Spleen (tissue), 13 donors: ENCODE measurements at places on chromosomes 13 and 19. TPM values are rescaled to one million over a fixed set of nuclear protein-coding genes. Genes with fewer than 3 reads are reported as not detected.
A peak's percentile ranks its signal among the peaks of the same experiment; 100 is the strongest.

IGSF23 gene
- polyA plus RNA-seq, result not detected

TUBB4A gene
- 2.0 TPM for polyA plus RNA-seq

C19orf38 gene
- 15.9 TPM for polyA plus RNA-seq

CEACAM3 gene
- polyA plus RNA-seq, result 1.6 TPM

IGFL1 gene
- not detected for polyA plus RNA-seq

TSHZ3 gene
- polyA plus RNA-seq, result 3.6 TPM

ZNF302 gene
- polyA plus RNA-seq, result 18.9 TPM

URAD gene
- not detected for polyA plus RNA-seq

SERP2 gene
- 3.7 TPM for polyA plus RNA-seq

ERICH6B gene
- not detected for polyA plus RNA-seq

PSG5 gene
- polyA plus RNA-seq, result not detected

EFNA2 gene
- not detected for polyA plus RNA-seq

LRRC25 gene
- 16.0 TPM for polyA plus RNA-seq

KCNC3 gene
- polyA plus RNA-seq, result 2.6 TPM

SYNGR4 gene
- not detected for polyA plus RNA-seq

GRCh38 chr19:29760752-29761502, 45.9 kb upstream of the C19orf12 start:
- no peaks in the 10 kb centered on the region for H3K36me3 ChIP-seq
- peaks cover 7% of the 10 kb centered on the region for H3K4me1 ChIP-seq
- no peaks in the 10 kb centered on the region for H3K27me3 ChIP-seq
- H3K4me3 ChIP-seq, result no peak overlapping the region

DNA sequence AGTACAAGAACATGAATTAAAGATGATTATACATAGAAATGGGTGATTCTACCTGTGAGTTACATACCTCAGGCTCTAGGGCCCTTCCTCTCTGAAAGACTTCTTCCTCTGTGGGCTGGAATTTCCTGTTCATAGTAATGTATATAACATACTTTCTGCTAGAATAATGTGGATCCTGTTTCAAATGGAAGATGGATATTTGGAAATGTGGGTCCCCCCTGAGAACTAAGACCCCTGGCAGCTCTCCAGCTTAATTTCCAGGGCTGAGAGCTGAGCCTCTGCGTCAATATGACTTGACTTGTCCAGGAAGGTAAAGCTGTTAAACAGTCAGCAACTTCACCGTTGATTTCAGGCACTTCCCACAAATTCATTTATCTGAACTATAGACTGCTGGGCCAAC, 296.3 kb downstream of the NALCN start:
- no peak for DNase-seq
- no peaks in the 10 kb centered on the region for H3K27me3 ChIP-seq
- no peaks in the 10 kb centered on the region for H3K4me1 ChIP-seq
- no peak overlapping the region for H3K4me3 ChIP-seq
- no peaks in the 10 kb centered on the region for H3K36me3 ChIP-seq

DNA sequence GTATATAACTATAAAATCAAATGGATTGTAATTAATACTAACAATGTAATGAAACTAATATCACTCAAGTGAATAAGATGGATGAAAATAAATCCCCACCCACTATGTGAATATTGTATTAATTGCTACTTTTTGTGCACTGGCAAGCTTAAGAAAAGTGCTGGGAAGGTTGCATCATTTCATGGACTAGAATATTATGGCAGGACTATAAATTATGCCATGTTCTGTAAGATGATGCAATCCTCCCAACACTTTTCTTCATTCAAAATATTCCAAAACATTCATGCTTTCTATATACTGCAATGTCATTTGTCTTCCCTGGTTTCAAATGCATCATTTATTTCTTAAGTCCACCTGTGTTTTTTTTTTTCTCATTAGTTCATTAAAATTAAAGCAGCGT, 457.6 kb upstream of the GPC6 start:
- no peaks in the 10 kb centered on the region for H3K27me3 ChIP-seq
- no peak overlapping the region for H3K4me3 ChIP-seq
- no peaks in the 10 kb centered on the region for H3K4me1 ChIP-seq
- H3K36me3 ChIP-seq, result no peaks in the 10 kb centered on the region

DNA sequence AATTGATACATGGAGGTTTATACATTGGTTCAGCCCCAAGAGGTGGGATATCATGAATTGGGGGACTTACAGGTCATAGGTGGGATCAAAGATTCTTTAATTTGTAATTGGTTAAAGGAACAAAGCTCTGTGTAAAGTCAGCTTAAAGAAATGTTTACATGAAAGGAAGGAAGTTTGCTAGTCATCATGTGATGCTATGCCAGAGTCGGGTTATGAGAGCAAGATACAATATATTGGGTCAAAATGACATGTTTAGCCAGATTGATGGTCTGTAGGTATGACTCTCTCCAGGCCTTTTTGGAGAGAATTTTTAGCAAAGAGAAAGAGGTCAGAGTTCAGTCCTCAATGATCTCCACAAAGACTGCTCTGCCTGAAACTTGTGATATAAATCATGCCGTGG, 5.3 kb upstream of the CYSLTR2 start:
- peaks cover 20% of the 10 kb centered on the region for H3K4me1 ChIP-seq
- H3K36me3 ChIP-seq, result no peaks in the 10 kb centered on the region
- no peak overlapping the region for H3K4me3 ChIP-seq
- H3K27me3 ChIP-seq, result no peaks in the 10 kb centered on the region

GRCh38 chr19:17070912-17071311, 4.3 kb downstream of the HAUS8 start:
- H3K27me3 ChIP-seq, result no peaks in the 10 kb centered on the region
- H3K4me3 ChIP-seq, result no peak overlapping the region
- H3K36me3 ChIP-seq, result peaks cover 52% of the 10 kb centered on the region
- no peak overlapping the region for H3K27ac ChIP-seq

DNA sequence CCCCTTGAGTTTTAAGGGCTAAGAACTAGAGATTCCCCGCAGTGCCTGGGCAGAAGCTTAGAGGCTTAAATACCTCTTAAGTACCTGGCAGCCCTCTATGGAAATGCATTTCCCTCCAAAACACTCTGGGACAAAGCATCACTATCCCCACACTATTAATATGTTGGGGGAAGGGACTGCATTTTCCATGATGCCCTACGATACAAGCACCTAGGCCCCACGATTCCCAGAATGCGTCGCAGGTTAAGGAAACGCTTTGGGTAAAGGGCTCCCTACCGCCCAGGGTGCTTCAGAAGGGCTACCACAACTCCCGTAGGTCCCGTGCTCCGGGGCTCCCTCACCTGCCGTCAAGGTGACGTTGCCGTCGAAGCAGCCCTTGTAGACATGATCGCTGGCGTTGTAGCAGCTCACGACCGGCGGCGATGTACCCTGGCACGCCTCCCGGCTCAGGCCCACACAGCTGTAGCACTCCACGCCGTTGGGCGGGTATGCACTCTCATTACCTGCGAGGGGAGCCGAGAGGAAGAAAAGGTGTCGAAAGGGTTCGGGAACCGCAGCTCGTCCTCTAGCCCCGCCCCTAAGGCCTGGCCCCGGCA, 2.5 kb downstream of the LYPD3 start:
- H3K27ac ChIP-seq, result peak overlapping the region; percentile 86
- DNase-seq, result no peak
- no peaks in the 10 kb centered on the region for H3K27me3 ChIP-seq
- peaks cover 7% of the 10 kb centered on the region for H3K4me1 ChIP-seq

- no peaks in the 10 kb centered on the region for H3K27me3 ChIP-seq
- H3K27ac ChIP-seq, result no peak overlapping the region
- no peaks in the 10 kb centered on the region for H3K36me3 ChIP-seq
- H3K4me1 ChIP-seq, result no peaks in the 10 kb centered on the region
- no peak for DNase-seq
These were observed 55.6 kb upstream of the KL start for GRCh38 chr13:32960626-32961025.

DNA sequence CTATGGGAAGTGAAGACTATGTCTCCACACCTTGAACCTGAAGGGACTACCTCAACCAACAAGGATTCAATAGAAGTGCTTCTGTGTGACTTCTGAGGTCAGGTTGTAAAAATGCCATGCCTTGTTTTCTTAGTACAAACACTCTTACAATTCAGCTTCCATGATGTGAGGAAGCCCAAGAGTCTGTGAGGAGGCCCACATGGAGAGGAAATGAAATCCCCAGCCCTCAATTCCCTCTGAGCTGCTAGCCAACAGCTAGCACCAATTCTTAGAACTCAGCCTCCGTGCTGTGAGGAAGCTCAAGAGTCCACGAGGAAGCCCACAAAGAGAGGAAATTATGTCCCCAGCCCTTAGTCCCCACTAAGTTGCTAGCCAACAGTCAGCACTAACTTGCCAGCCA, 12.6 kb upstream of the LMTK3 start:
- H3K36me3 ChIP-seq, result no peaks in the 10 kb centered on the region
- no peak for DNase-seq
- no peaks in the 10 kb centered on the region for H3K4me1 ChIP-seq
- H3K27ac ChIP-seq, result no peak overlapping the region
- no peak overlapping the region for H3K4me3 ChIP-seq

GRCh38 chr13:50981686-50982085, 72.1 kb downstream of the RNASEH2B start:
- no peak overlapping the region for H3K27ac ChIP-seq
- H3K4me3 ChIP-seq, result no peak overlapping the region
- no peak for DNase-seq
- H3K27me3 ChIP-seq, result no peaks in the 10 kb centered on the region
- peaks cover 1% of the 10 kb centered on the region for H3K36me3 ChIP-seq

GRCh38 chr19:48614436-48615230, at the start of gene FAM83E:
FAM83E (minus strand) TSS chr19:48615076; CDS start chr19:48613372, 1,704 bp downstream.
- H3K27ac ChIP-seq, result no peak within 1 kb of the TSS
- peaks cover 40% of the 10 kb centered on the region for H3K4me1 ChIP-seq
- no peak within 1 kb of the TSS for H3K4me3 ChIP-seq
- no peaks in the 10 kb centered on the region for H3K27me3 ChIP-seq

DNA sequence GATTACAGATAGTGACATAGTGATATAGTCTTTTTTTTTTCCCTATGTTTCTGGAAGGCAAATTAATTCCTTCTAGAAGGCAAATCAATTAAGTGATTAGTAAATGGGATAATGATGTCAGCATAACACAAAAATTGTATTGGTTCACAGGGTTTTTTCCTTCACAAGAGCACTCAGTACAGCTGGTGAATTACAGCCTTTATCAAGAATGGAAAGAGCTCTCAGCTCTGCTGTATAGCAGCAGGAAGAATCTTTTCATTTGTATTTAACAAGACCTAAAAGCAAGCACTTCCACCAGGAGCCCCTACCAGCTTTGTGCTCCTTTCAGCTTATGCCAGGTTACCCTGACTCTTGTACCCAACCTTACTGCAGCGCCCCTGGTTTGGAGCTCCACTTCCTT, 90.8 kb downstream of the SERP2 start:
- no peaks in the 10 kb centered on the region for H3K4me1 ChIP-seq
- no peaks in the 10 kb centered on the region for H3K36me3 ChIP-seq
- no peak for DNase-seq
- H3K27me3 ChIP-seq, result no peaks in the 10 kb centered on the region
- H3K27ac ChIP-seq, result no peak overlapping the region
- no peak overlapping the region for H3K4me3 ChIP-seq

GRCh38 chr19:48333467-48334384, 8.4 kb downstream of the EMP3 start:
- peak; percentile 100 for DNase-seq
- peaks cover 39% of the 10 kb centered on the region for H3K4me1 ChIP-seq
- no peaks in the 10 kb centered on the region for H3K27me3 ChIP-seq

GRCh38 chr13:40585911-40586471, 80.5 kb downstream of the FOXO1 start:
- no peaks in the 10 kb centered on the region for H3K36me3 ChIP-seq
- no peak overlapping the region for H3K27ac ChIP-seq
- H3K4me3 ChIP-seq, result no peak overlapping the region
- H3K4me1 ChIP-seq, result peaks cover 82% of the 10 kb centered on the region
- no peaks in the 10 kb centered on the region for H3K27me3 ChIP-seq

DNA sequence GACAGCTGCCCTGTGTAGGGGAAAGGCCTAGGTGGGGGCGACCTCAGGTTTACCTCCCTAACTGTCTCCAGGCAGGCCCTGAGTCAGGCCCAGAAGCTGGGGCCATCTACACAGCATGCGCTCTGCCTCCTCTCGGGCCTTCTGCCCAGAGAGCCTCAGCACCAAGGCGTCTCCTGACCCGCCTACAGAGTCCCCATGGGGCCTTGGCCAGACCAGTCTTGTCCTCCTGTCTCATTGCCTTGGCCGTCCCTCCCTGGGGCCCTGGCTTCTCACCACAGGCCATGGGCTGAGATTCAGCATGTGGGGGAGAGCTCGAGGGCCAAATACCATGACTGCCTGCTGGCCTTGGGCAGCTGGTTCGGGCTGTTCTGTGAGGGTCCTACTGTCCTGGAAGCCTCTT, 59.0 kb downstream of the SMARCA4 start:
- no peak overlapping the region for H3K4me3 ChIP-seq
- DNase-seq, result no peak
- H3K36me3 ChIP-seq, result peaks cover 98% of the 10 kb centered on the region
- H3K27me3 ChIP-seq, result no peaks in the 10 kb centered on the region
- H3K4me1 ChIP-seq, result no peaks in the 10 kb centered on the region

DNA sequence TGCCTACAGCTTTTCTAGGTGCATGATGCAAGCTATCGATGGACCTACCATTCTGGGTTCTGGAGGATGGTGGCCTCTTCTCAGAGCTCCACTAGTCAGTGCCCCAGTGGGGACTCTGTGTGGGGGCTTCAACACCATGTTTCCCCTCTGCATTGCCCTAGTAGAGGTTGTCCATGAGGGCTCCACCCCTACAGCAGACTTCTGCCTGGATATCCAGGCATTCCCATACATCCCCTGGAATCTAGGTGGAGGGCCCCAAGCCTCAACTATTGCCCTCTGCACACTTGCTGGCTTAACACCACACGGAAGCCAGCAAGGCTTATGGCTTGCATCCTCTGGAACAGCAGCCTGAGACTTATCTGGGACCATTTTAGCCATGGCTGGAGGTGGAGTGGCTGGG, 1299.9 kb upstream of the MIR17HG start:
- no peak overlapping the region for H3K4me3 ChIP-seq
- no peaks in the 10 kb centered on the region for H3K27me3 ChIP-seq
- no peak for DNase-seq
- no peaks in the 10 kb centered on the region for H3K36me3 ChIP-seq
- no peak overlapping the region for H3K27ac ChIP-seq

DNA sequence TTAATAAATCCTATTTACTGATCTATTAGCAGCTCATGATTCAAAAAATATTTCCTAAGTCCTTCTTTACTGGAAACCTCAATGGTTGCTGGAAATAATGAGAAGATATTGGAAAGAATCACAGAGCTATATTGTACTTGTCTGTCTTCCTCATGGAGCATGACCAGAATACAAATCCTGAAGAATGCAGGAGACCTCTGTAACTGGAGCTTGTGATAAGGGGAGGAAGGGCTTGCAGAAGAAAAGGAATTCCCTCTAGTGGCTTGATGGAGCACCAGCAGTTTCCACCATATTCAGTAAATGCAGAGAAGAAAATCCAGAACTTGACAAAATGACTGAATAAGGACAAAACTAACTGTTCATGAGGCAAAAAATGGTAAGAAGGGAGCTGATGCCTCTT, 1333.1 kb downstream of the EFNB2 start:
- no peak overlapping the region for H3K27ac ChIP-seq
- no peaks in the 10 kb centered on the region for H3K4me1 ChIP-seq
- H3K4me3 ChIP-seq, result no peak overlapping the region

- no peaks in the 10 kb centered on the region for H3K27me3 ChIP-seq
- peaks cover 67% of the 10 kb centered on the region for H3K4me1 ChIP-seq
- no peak for DNase-seq
These were observed 3.7 kb upstream of the ZNF444 start for GRCh38 chr19:56137405-56137804.

GRCh38 chr13:112103961-112104880, 37.3 kb downstream of the SOX1 start:
- H3K27me3 ChIP-seq, result peaks cover 97% of the 10 kb centered on the region
- H3K27ac ChIP-seq, result no peak overlapping the region
- H3K36me3 ChIP-seq, result no peaks in the 10 kb centered on the region
